ENCODE measurements at places on chromosomes 1 and 21.

DNA sequence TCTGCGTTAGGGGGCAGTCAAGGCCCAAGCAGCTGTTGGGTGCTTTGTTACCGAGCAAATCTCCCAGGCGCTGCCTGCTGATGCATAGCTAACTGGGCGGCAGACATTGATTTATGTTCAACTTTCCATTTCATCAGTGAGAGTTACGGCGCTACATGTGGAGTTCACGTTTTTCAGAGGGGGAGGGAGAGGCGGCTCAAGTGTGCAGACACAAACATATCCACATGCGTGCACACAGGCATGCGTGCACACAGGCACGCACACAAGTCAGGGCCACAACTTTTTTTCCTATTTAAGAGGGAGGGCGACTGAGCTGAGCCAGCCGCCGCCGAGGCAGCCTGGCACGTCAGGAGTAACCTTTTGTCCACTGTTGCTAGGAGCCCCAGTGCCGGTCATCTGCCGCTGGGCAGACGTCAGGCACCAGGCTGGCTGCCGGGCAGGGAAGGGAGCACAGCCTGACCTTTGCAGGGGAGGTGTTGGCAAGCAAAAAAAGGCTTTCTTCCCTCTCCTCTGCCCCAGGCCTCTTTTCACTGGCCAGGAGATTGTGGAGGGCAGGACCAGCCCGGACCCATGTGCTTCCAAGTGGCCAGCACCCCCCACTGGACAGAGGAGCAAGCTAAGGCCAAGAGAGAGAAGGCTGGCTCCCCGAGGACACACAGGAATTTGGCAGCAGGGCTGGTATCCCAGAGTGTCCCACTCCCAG lies 73.3 kb downstream of the MRPL37 start:
- no peak for DNase-seq

DNA sequence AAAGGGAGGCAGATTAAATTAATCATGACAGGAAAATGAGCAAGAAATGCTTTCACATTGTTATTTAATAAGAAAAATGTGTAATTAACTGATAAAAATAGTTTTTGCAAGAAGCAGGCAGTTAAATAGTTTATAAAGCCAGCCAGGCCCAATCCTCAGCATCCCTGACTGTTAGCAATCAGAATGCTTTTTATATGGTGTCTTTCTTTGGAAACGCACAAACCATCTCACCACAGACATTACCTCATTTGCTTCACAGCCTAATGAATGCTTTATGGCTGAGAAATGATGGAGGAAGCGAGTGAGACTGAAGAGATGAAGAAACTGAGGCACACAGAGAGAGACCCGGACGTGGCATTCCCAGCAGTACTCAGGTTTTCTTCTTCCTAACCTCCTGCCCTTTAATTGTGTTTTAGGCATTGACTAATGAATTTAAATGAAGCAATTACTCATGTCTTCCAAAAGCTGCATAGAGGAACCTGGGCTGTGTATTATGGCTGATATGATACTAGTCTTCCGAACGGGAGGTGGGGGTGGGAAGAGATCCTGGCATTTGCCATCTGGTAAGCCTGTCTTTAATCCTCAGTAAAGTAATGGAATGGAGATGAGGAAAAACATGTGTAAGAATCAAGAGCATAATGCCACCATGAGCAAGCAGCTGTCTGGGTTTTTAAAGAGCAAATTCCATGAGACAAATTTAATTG lies 116.1 kb upstream of the LMO4 start:
- no peak for DNase-seq

- DNase-seq, result no peak
Measured at GRCh38 chr1:24364975-24365678, 46.0 kb downstream of the GRHL3 start.

DNA sequence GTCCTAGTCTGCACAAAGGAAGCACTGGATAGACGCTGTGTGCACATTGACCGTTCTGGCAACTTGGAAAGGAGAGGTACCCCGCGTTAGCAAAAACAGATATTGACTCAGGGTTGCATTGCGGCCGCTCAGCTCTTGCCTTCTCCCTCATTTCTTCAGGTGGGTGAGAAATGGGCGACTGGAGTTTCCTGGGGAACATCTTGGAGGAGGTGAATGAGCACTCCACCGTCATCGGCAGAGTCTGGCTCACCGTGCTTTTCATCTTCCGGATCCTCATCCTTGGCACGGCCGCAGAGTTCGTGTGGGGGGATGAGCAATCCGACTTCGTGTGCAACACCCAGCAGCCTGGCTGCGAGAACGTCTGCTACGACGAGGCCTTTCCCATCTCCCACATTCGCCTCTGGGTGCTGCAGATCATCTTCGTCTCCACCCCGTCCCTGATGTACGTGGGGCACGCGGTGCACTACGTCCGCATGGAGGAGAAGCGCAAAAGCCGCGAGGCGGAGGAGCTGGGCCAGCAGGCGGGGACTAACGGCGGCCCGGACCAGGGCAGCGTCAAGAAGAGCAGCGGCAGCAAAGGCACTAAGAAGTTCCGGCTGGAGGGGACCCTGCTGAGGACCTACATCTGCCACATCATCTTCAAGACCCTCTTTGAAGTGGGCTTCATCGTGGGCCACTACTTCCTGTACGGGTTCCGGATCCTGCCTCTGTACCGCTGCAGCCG lies 5.4 kb downstream of the GJA8 start:
- DNase-seq, result no peak

DNA sequence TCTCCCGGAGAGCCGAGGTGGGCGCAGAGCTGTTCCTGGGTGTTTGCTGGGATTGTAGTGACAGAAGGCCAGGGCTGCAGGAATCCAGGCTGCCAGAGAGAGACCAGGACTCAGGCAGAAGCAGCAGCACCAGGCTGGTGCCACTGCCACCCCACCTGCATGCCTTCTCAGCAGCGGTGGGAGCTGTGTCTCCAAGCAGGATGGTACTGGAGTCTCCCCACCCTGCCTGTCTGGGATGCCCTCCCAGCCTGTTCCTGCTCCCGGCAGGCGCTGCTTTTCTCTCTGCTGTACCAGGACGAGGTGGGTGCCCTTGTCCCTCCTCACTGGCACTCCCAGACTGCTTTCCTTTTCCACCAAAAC lies 4.5 kb upstream of the HES4 start:
- no peak for DNase-seq

- no peak for DNase-seq
Measured at GRCh38 chr1:193185211-193185610, 1.2 kb downstream of the B3GALT2 start.

DNA sequence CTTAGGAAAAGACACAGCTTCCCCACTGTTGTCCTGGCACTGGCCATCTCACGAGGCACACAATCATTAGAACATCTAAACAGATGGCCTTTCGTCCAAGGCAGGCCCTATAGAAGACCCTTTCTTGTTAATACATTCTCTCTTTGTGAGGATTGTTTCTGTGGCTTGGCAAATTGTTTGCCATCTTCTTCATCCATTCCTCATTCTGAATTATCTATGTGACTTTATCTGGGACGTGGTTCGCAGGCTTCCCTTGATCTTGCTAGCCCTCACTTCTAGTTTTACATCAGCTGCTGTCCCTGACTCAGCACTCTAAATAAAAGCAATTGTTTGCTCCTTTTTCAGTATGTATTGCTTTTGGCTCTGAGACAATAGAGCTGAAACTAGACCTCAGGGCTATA lies 101.1 kb upstream of the ZC3H11B start:
- no peak for DNase-seq

DNA sequence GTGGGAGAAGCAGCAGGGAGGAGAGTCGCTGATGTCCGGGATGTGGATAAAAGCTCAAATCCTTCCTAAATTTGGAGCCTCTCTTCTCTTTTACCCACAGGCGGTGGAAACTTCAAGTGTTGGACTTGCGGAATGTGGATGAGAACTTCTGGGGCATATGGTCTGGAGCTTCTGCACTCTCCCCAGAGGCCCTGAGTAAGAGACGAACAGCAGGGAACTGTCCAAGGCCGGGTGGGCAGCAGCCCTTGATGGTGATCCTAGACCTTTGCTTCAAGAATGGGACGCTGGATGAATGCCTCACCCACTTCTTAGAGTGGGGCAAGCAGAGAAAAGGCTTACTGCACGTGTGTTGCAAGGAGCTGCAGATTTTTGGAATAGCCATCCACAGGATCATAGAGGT lies 1.9 kb downstream of the PRAMEF12 start:
- no peak for DNase-seq

DNA sequence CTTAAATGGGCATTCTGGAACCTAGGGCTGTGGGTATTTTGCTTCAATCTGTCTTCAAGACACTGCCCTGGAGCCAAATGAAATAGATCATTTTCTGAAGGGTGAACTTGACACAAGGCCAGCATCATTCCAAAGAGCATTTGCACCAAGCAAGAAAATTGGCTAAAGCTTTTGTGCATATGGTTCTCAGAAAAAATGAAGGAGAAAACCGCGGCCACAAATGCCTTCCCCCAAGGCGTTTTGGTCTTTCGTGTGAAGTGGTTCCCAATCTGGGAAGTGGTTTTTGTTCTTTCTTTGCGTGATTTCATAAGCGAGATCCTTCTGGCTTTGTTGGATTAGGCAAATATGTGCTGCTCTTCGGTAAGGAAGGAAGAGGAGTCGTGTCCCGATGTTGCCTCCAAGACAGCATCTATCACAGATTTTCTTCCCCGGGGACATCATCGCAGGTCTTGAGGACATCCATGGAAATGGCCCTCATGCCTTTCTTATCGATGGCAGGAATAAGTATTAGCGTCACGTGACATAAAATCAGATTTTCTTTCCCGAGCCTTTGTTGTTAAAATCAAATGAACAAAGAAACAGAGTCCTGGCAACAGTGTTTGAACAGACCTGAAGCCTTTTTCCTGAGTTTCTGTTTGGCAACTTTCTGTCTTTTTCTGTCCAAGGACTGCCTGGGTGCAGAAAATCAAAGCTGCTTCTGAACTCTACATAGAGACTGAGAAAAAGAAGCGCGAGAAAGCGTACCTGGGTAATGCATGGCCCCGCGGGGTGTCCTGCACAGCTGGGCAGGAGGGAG lies 31.0 kb downstream of the ATP5PO start:
- DNase-seq, result no peak

DNA sequence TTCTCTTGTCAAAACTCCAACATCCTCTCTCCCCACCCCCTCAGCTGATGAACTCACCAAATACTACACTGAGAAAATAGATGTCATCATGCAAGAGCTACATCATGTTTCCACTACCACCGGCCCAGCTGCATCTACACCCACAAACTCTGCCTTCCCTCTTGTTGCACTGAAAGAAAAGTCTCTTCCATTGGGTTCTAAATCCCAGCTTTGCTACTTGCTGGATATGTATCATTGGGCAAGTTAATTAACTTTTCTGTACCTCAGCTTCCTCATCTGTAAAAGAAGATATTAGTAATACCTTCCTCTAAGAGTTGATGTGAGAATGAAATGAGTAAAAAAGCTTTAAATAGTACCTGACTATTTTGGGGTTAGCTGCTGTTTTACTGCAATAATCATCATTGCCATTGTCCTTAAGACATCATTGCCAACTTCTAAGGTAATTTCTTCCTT lies 108.6 kb downstream of the OLFML2B start:
- no peak for DNase-seq

GRCh38 chr1:174204697-174205308 lies 45.5 kb downstream of the RABGAP1L start:
- no peak for DNase-seq

Data from T-helper 17 cell (primary cell).